ENCODE measurements at places on chromosomes 1 and 21.

- no peak for DNase-seq
Observed at GRCh38 chr1:149977345-149977744, 33.2 kb downstream of the OTUD7B start.

- DNase-seq: no peak
Observed at GRCh38 chr1:14873677-14874076, 275.2 kb downstream of the KAZN start.

DNA sequence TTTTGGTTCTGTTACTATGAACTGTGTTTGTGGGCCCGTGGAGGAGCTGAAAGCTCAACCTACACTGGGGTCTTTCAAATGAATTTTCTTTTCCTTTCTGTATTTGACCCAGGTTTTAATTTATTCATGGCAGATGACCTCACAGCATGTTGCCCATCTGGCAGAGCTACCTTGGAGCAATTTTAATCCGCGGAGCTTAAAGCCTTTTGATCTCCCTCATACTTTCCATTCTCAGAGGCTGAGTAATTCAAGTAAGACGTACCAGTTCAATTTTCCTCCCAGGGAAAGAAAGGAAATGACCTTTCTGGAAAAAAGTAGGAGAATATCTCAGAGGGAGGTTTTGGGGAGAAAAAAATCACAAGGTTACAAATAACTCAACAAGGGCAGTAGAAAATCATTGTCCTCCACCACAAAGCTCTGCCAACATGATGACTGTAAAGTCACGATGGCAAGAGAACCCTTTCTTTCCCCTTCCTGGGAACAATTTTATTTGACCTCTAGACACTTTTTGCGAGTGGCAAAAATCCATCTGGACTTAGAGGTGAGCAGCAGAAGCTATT, 21.6 kb upstream of the PCP4 start:
- no peak for DNase-seq

DNA sequence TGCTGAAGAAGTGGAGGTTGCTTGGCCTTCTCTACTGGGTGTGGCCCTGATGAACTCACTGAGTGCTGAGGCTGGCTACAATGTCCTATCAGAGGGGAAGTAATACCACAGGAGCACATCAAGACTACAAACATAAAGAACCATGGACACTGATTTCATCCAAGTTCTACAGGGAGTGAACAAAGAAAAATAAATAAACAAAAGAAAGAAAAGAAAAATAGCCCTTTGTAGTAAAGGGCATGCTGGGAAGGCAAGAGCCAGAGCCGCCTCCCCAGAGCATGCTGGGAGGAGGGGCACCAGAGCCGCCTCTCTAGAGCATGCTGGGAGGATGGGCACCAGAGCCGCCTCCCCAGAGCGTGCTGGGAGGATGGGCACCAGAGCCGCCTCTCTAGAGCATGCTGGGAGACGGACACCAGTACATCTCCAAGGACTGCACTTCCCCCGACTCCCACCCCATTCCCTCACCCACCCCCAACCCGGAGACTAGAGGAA, 65.9 kb downstream of the LAMC2 start:
- no peak for DNase-seq

DNA sequence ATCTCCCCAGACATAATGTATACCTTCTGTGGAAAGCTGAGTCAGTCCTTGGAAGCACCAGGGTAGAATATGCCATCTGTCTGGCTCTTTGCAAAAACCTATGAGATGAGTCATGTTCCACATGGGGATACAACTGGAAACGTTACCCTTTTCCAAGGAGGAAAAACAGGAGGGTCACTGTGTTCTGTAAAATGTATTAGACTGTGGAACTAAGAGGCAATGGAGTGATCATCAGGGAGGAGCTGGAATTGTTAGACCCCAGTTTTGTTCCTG, 16.1 kb upstream of the PSMD4 start:
- DNase-seq: no peak
